ENCODE measurements at places on chromosomes 4 and X.
A peak's percentile ranks its signal among the peaks of the same experiment; 100 is the strongest.

DNA sequence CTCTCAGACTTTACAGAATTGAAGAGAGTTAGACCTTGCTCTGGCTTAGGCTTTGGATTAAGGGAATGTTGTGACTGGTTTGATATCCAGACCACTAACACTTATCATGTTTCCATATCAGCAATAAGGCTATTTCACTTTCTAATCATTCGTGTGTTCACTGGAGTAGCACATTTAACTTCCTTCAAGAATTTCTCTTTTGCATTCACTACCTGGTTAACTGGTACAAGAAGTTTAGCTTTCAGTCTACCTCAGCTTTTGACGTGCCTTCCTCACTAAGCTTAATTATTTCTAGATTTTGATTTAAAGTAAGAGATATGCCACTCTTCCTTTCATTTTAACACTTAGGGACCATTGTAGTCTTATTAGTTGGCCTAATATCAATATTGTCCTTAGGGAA, 62.6 kb downstream of the CASP6 start:
- no peak for DNase-seq

DNA sequence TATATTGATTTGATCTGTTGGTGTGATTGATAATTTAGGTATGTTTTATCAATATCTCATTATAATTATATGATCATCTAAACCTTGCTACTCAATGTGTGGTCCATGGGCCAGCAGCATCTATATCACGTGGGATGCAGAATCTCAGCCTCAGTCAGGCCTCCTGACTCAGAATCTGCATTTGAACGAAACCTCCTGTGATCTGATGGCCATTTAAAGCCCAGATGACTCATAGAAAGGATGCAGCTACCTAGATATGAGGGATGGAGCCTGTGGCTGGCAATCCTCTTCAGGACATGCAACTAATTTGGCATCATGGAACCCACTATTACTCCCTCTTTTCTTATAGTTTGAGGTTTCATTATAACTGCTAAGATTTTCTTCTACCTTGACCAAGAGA, 11.3 kb upstream of the CHRNA9 start:
- DNase-seq = no peak

DNA sequence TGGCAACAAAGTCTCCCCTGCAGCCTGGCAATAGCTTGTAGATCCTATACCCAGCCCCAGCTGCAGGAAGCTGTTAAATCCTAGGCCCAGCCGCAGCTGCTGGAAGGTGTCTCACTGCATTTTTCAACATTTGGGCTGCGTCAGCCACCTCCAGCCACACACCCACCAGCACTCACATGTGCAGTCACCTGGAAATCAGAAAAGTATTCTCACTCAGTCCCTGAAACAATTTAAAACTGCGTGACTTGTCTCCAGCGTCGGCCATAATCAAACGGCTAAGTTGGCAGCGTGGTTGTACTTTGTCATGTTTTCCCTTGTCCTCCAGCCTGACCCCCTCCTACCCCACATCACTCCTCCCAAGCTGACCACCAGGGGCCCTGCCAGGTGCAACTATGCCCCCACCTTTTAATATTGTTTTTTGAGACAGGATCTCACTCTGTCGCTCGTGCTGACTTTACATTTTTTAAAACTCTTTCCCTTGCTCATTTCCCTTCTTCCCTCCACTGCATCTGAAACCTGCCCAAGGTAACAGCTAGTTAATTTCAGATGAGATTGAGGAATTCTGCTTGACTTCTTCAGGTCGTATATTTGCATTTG, 97.2 kb upstream of the FRG1 start:
- no peak for DNase-seq

- no peak for DNase-seq
Measured at GRCh38 chr4:115657991-115658650, 544.7 kb upstream of the NDST4 start.

DNA sequence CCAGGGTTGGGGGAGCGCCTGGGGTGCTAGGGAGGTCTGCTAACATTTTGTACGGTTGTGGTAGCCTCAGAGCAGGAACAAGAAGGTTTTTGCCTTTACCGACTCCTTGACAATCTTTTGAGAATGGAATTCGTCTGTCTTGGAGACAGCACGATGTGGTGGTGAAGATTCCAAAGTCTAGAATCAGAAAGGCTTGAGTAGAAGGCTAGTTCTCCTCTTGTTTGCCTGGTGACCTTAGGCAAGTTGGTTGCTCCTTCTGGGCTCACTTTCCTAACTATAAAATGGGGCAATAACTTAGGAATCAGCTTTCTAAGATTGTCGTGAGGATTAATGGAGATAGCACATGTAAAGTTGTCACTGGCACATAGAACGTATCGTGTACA, 741 bp downstream of the FAM47E start:
- no peak for DNase-seq

- DNase-seq = no peak
Measured at GRCh38 chr4:186936496-186937375, 213.1 kb upstream of the FAT1 start.

DNA sequence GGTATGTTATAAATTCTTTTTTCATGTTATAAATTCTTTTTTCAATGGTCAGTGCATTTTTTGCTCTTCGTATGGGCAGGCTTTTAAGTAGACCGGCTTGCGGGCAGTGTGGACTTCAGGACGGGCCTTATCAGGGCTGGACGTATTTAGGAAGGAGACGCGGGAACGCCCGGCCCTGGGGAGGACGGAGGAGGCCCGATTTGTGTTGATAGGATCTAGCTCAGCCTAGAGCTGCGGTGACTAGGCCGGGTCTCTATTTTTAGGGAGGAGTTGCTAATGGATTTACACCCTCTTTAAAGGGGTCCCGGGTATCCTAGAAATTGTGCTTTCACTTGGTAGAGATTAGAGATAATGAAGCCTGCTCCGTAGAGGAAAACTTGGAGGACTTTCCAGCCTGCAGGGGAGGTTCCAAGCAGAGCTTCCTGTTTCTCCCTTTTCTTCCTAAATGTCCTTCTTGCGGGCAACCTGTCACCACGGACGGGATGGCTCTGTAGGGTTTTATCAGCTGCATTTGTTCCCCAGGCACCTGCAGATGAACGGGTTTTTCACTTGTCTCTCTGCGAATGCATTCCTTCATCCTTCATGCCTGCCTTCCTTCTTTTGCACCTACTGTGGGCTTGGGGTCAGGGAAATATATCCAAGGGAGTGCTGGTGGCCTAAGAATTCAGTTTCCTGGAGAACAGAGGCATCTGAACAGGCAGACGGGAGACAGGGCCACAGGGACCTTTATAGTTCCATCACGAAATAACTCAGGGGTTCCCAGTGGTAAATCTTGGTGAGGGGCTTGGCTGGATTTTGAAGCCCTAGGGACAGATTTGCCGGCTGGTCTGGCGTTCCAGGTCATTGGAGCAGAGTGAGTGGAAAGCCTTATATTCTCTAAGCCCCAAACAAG, 1.4 kb downstream of the CD99 start:
- no peak for DNase-seq

- DNase-seq = no peak
Measured at GRCh38 chrX:45788315-45788714, 587.6 kb upstream of the DIPK2B start.

GRCh38 chr4:38161208-38162113, 201.3 kb downstream of the PTTG2 start:
- DNase-seq = no peak

DNA sequence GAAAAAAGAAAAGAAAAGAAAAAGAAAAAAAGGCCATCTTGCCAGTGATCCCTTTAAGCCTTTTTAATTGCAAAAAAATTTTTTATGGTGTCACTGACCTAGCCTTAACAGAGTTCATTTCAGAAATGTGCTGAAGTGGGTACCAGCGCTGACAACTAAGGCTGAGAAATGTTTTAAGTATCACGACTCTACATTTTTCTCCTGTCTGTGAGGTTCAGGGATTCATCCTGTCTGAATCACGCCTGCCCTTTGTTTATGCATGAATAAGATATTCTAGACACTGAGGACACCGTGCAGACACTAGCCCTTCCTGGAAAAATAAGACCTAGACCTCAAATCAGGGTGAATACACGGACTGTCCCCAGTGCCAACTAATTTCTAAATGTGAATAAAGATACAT, 154.4 kb upstream of the NOCT start:
- DNase-seq = no peak

GRCh38 chrX:47637546-47638195, 7.9 kb upstream of the CFP start:
- DNase-seq = peak; percentile 65

DNA sequence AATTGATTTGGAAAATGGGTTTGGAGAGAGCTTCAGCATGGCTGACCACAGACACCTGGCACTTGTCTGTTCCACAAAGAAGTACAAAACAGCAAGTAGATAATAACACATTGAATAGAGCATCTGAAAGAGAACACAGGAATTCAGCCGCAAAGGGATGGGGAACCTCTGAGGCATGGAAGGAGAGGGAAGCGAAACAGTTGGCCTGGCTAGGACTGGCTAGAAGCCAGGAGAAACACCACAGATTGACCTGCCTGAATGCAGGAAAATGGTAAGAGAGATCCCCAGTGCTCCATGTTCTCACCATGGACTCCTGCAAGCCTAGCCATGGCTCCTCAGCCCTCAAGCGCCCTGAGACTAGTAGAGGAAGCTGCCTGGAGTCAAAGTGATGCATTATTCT, 169.7 kb upstream of the SH3RF1 start:
- DNase-seq = no peak

DNA sequence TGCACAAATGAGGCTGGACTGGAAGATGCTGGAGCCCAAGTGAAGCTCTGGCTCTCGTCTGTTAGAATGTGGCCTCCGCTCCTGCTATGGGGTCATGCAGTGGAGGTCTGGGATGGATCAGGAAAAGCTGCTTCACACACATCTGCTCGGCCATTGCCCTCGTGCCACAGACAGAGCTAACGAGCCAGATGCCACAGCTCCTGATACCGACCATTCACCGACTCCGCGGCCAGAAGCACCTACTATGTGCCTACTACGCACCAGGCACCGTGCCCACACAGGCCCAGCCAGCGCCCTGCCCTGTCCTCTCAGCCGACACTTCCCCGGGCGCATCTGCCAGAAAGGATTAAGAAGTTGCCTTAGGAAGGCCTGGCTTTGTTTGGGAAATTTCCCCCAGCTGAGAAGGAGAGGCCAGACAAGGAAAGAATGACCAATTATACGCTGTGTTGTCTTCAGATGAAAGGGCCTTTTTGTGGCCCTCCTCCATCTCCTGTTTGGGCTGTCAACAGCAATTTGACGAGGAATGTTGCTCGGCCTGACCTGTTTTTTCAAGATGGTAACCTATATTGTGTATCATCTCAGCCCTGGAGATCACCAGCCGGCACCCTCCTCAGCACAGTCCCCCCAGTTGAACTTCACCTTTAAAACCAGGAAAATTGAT, 34.3 kb downstream of the HMX1 start:
- no peak for DNase-seq

- DNase-seq = no peak
Measured at GRCh38 chrX:44913656-44914531, 40.9 kb downstream of the KDM6A start.

GRCh38 chr4:92254767-92255442, 48.9 kb upstream of the GRID2 start:
- DNase-seq = no peak
